ENCODE measurements at places on chromosomes 1 and 21.

GRCh38 chr1:77762072-77762476 is 2.4 kb upstream of the USP33 start:
- DNase-seq: no peak

DNA sequence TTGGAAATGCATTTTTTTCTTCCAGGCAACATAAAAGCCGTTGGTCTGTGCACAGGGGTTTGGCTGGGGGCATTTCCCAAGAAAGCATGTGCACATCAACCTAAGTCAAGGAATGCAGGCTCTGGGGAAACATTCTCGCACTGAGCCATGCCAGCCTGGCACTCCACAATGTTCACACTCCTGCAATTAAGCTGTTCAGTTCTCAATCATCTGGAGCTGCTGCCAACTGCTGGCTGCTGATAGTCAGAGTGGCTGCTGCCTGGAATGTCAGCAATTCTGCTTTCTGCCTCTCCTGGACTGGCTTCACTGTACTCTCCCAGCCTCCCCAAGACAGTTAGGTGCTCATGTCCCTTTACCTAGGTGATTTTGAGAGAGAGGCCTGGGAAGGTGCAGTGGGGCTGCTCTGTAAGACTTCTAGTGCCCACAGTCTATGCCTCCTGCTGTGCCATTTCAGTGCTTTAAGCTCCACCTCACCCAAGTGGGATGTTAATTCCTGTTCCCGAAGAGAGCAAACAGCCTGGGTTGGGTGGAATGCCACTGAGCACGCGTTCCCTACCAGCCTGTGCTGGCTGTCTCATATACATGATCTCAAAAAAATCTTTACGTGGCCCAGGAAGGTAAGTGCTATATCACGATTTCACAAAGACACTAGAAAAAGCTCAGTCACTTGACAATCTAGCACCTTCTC is 131.7 kb downstream of the BRINP2 start:
- no peak for DNase-seq

- no peak for DNase-seq
Measured at GRCh38 chr1:85555867-85556573, 24.5 kb upstream of the CCN1 start.

GRCh38 chr1:174623324-174624035 is 175.7 kb downstream of the GPR52 start:
- DNase-seq: no peak

- no peak for DNase-seq
Measured at GRCh38 chr1:17588048-17588871, 48.8 kb downstream of the ARHGEF10L start.

DNA sequence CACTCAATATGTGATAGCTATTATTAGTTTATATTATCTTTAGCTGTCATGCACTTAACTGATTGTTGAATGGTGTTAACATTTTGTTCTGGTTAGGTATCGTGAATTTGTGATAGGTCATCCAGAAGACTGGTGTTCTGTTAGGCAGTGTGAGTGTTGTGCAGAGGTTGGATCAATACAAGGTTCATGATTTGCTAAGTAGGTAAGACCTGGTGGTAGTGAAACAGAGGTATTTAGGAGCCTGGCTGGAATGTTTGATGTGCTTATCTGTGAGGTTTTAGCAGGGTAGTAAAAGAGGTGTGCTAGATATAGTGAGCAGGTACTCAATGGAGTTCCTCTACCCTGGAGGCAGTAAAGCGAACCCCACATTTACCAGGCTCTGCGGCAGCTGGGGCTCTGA is 20.3 kb upstream of the FCRL4 start:
- no peak for DNase-seq

- peak; percentile 70 for DNase-seq
Measured at GRCh38 chr1:43530483-43531106, at the start of gene PTPRF. Gene PTPRF, plus strand, starts transcription at chr1:43530883. Its CDS starts 14,193 bp downstream, at chr1:43545076.

GRCh38 chr1:3657096-3657475 is 4.8 kb downstream of the TP73 start:
- no peak for DNase-seq

GRCh38 chr1:32639489-32640075 is 10.8 kb downstream of the ZBTB8OS start:
- DNase-seq: no peak

DNA sequence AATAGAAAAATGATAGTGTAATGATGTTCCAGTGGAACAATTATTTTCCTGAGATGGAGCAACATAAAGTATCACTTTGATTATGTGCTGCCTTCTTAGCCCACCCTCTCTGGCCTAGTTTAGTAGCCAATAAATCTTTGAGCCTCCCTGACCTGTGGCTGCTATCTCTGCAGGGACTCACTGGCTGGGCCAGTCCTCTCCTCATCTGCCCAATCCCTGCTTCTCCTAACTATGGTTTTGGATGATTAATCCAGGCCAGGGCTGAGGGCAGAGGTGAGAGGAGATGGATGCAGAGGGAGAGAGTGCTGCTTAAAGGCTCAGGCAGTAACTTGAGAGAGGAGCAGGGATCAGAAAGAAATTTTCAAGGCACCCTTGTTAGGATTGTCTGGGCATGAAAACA is 89.0 kb upstream of the CD34 start:
- DNase-seq: no peak
